ENCODE measurements at places on chromosomes 5 and 9.

DNA sequence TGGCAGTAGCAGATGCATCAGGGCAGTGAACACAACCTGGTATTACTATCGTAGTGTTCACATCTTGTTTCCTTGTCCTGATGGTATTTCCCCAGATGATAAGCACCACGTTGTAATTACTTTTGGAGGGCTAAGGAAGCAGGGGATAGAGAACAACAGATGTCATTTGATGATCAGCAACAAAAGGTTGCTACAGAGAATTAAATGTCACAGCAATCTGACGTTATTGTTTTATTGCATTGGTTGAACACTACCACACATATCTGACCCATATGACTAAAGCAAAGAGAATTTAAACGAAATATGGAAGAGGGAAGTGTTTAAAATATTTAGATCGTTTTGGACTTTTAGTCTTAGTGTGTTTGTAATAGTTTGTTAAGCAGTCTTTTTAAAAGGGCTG is 408.3 kb downstream of the SH3GL2 start:
- no peak for DNase-seq

- no peak for DNase-seq
These were observed 4.9 kb upstream of the LCN1 start for GRCh38 chr9:135516132-135516860.

DNA sequence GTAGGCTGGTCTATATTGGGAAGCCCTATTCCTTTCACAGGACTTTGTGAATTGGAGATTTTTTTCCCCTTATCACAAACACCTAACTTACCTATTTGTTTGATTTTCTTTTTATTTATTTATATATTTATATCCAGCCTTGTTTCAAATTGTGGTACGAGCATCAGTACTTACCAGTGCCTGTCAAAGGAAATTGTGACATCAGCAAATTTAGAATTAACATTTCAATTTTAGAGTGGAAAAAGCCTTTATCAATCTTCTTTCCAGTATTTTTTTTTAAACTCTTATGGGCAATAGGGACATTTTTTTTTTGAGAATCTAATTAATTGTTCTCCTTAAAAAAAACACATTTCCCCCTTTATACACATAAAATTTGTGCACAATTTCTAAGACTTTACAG is 790.2 kb downstream of the PRELID2 start:
- DNase-seq: no peak

GRCh38 chr9:100590481-100590880 is 12.6 kb downstream of the CAVIN4 start:
- DNase-seq: no peak

DNA sequence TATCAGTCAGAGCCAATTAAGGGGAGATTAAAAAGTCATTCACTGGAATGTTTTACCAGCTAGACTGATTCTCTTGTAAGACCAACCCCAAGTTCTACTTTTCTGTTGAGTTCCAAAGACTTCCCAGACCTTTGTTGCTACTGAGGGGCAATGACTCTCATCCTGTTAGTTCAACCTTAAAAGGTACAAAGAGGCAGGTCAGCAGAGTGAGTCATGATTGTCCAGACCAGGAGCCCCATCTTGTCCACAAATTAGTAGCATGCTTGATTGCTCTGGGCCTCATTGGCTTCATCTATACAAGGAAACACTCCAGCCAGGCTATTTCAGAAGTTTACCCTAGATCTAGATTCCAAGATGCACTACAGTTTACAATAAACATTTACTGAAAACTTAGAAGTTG is 79.9 kb upstream of the IL7R start:
- no peak for DNase-seq

DNA sequence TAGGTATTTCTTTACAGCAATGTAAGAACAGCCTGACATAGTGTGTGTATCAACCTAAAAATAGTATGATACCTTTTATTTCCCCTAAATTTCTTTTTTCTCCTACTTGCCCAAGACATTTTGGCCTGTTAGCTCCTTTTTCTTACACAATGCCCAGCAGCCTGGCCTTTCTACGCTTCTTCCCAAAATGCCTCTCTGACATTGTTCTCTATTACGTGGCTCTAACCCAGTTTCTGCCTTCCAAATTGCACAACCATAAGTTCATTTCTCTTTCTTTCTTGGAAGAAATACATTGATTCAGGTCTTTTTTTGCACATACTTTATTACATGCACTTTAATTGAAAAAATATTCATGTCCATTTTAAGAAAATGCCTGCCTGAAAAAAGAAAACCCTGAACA is 408.2 kb downstream of the PRR16 start:
- DNase-seq: no peak

- no peak for DNase-seq
These were observed 71.8 kb upstream of the CD180 start for GRCh38 chr5:67268231-67269021.

GRCh38 chr5:145463634-145464033 is 371.5 kb downstream of the PRELID2 start:
- DNase-seq: no peak

- DNase-seq: no peak
These were observed 187.7 kb upstream of the POU5F2 start for GRCh38 chr5:93929131-93929530.

GRCh38 chr5:135371622-135372232 is 27.3 kb downstream of the MACROH2A1 start:
- DNase-seq: no peak

All from stimulated activated CD4-positive, alpha-beta T cell treated with anti-CD3 and anti-CD28 coated beads, Interleukin-12 subunit alpha, Interleukin-12 subunit beta, amount 100 ng/mL, for 4 hours (primary cell).